ENCODE measurements at places on chromosomes 7 and 10.

- ATAC-seq, result no peak
Measured at GRCh38 chr10:97506199-97506991, 7.7 kb downstream of the UBTD1 start.

- ATAC-seq, result no peak
Measured at GRCh38 chr7:18835001-18835690, 282.3 kb downstream of the TWIST1 start.

GRCh38 chr10:1034758-1035157 is 9.1 kb upstream of the IDI2 start:
- ATAC-seq, result no peak

DNA sequence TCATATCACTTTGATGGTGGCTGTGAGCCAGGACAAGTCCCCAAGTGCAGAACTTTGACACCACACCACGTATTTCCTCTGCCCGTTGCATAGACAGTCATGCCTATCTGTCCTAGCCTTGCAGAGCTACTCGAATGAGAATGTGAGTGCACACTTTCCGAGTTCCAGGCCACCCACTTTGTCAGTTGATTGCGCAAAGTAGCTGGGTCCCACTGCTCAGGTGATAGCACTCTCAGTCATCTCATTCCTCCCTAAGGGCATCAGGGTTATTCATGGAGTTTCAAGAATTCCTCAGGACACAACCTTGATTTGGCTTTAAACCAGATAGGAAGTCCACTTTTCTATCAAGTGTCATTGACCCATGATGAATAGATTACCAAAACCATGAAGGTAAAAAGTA is 19.3 kb downstream of the LSM5 start:
- no peak for ATAC-seq

- peak; percentile 70 for ATAC-seq
Measured at GRCh38 chr7:139853506-139854123, 24.6 kb downstream of the TBXAS1 start.

GRCh38 chr10:48363617-48364355 is 57.3 kb downstream of the MAPK8 start:
- ATAC-seq, result peak; percentile 55

GRCh38 chr7:124811341-124811740 is 45.7 kb upstream of the GPR37 start:
- no peak for ATAC-seq

DNA sequence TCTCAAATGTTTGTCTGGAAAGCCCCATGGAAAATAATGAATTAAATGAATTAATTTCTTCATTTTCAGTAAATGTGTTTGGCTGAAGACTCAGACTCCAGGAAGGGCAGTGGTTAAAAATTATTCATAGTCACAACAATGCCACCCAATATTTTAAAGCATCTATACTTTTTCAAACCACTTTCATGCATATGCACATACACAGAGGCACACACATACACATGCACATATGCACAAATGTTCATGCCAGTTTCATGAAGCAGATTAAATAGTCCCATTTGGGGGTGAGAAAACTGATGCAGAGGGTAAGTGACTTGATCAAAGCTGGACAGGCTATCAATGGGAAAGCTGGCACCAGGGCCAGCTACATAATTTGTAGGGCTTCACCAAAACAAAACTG is 1.4 kb upstream of the PLA2G12B start:
- ATAC-seq, result no peak

GRCh38 chr10:35875016-35875676 is 233.1 kb upstream of the FZD8 start:
- ATAC-seq, result no peak

DNA sequence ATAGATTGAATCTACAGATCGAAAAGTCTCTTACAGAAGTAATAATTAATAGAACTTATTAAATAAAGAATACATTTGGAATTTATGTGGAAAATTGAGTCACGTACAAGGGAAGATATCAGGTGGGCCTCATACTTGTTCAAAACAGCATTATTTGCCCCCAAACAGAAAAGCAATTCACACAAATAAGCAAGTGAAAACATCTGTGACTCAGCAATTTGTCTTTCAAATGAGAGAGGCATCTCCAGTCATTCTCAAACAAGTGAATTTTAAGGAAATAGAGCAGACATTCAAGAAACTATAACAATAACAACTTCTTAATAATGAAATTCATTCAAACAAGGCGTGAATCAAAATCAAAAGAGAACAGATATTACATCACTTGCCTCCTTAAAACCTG is 50.1 kb downstream of the SEMA3A start:
- no peak for ATAC-seq

DNA sequence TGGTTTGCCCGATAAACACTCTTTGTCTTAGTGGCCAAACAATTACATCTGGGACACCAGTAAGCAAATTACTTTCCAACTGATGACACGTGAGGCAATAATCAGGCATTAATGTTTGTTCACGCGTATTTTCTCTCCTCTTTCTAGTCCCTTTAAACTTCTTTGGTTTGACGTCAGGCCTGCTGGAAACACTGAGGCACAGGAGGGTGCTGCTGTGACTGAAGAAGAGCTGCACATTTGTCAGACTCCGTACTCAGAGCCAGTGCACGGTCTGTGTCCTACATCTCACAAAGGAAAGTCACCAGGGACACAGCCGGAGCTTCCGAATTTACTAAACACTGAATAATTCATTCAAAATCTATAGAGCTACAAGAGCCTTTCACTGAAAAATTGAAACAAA is 57.6 kb upstream of the ANAPC16 start:
- ATAC-seq, result no peak

DNA sequence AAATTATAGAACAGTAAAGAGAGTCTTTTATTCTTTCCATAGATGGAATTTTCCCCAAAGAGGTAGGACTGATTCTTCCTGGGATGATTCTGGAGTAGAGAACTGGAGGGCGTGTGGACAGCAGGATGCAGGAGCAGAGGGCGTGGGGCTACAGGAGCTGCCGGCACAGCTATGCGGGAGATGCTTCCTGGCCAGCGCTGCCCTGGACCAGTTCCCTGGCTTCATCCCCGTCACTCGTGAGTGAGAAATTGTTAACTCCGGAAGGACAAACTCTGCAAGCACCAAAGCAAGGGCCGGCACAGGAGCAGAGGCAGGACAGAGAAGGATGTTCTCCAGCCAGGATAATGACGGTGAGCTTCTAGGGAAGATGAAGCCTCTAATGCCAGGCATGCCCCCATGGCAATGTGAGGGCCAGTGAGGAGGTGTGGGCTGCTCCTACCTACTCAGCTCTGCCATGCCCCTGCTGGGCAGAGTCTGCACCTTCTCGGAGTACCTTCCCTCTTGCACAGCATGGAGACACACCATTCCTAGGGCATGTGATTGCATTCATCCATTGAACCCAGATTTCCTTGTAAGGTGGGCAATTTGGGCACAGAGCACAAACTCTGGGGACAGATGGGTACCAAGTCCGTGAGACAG is 760.9 kb upstream of the IGFBP3 start:
- ATAC-seq, result no peak

DNA sequence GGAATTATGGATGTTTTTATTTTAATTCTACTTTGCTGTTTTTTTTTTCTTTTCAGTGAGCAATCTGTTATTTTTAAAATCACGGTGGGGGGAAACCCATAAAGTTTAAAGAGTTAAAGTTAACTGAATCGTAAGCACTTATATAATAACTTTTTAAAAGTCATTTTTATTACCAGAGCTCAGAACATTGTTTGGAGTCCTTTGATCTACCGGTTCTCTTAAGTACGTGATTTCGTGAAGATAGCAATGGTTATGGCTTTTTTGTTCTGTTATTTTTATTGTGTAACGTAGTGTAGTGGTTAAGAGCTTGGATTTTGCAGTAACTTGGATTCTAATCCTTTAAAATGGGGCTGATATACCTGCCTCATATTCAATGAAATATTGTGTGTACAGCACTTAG is 57.4 kb downstream of the NHLRC2 start:
- ATAC-seq, result no peak

- no peak for ATAC-seq
Measured at GRCh38 chr7:97733276-97734161, 1.6 kb downstream of the TAC1 start.

Measured in esophagus mucosa (tissue), 1 donor.